Left ventricle myocardium inferior (tissue), 1 donor: ENCODE measurements at places on chromosomes 4 and X. TPM values are rescaled to one million over a fixed set of nuclear protein-coding genes. Genes with fewer than 3 reads are reported as not detected.

The SERTM2 gene
- total RNA-seq: not detected

The SLC6A8 gene
- total RNA-seq: 229 TPM

The IL2RG gene
- total RNA-seq: 0.99 TPM

The NCAPG gene
- total RNA-seq: 0.38 TPM

The PSAPL1 gene
- total RNA-seq: not detected

The CAPN6 gene
- not detected for total RNA-seq

The C4orf50 gene
- not detected for total RNA-seq

The GLUD2 gene
- 1.5 TPM for total RNA-seq

The FHDC1 gene
- 0.38 TPM for total RNA-seq

GRCh38 chrX:143642426-143642825 lies 6.5 kb upstream of the SLITRK4 start:
- DNase-seq: no peak

DNA sequence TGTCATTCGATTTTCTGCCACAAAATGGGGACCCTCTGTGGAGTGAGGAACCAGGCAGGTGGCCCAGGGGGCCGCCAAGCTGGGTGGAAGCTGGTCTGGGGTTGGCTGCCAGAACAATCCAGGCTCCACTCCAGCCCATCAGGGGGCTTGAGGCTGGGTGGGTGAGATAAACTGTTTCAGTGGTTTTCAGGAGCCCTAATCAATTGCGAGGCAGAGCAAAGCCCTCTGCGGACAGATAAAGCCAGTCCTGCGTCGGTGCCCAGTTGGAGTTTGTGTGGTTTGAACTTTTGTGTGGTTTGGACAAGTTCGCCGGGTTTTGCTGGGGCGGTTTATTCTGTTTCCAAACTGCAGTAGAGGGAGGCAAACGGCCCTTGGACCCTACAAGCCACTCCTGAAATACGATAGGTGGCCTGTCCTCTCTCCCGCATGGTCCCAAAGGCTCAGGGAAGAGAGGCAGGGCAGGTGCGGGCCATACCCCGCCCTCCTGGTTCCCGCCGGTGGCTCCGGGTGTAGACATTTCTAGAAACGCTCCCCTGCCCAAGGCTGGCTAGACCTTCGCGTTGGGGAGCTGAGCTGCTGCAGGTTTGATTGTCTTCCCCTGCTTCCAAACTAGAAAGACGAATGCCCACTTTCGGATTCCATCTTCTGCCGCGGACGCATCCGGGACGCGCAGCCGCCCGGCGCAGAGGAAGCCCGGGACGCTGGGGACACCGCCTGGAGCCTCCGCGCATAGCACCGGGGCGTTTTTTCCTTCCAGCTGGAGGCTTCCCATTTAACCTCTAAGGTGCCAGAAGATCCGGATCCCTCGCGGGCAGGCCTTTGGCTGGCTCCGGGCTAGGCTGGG lies 169.0 kb upstream of the BCOR start:
- DNase-seq: peak; percentile 68

DNA sequence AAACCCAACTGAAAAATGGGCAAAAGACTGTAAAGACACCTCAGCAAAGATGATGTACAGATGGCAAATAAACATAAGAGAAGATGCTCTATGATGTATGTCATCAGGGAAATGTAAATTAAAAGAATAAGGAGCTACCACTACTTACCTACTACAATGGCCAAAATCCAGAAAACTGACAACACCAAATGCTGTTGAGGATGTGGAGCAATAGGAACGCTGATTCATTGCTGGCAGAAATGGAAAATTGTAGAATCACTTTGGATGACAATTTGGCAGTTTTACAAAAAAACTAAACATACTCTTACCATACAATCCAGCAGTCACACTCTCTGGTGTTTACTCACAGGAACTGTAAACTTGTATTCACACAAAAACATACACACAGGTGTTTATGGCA lies 222.3 kb upstream of the LDB2 start:
- no peak for DNase-seq

DNA sequence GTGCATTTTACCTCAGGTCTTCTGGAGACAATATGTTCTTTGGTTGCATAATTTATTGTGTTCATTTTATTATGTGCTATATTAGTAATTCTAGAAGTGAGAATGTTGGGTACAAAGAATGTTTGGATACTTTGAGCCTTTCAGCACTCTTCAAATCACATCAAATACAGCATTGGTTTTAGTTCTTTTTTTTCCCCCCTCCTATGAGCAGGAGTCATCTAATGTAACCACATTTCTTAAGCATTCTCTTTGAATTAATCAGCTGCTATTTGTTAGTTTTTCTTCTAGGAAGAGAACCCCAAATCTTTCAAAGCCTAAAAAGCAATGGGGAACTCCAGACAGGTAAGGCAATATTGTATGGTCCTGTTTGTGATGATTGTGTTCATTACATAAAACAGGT lies 46.7 kb downstream of the ARL9 start:
- DNase-seq: no peak

DNA sequence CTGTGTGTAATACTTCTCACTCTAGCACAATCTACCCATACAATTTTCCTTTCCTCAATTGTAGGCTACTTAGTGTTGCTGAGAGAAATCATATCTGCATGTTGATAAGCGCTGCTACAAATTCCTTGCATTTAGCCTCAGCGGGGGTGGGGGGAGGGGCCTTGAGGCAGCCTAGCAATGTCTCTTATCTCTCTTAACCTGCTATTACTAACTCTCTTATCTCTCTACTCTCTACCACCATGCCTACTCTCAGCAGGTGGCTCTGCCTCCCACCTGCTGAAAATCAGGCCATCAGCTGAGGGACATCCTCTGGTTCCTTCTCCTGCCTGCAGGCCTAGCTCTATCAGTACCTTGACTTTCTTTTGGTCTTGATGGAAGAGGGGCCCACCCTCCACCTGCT lies 98.9 kb downstream of the GPR82 start:
- no peak for DNase-seq

- DNase-seq: no peak
Observed at GRCh38 chr4:85708468-85708867, 233.5 kb downstream of the ARHGAP24 start.

GRCh38 chrX:138492371-138492770 lies 219.1 kb downstream of the FGF13 start:
- DNase-seq: no peak

DNA sequence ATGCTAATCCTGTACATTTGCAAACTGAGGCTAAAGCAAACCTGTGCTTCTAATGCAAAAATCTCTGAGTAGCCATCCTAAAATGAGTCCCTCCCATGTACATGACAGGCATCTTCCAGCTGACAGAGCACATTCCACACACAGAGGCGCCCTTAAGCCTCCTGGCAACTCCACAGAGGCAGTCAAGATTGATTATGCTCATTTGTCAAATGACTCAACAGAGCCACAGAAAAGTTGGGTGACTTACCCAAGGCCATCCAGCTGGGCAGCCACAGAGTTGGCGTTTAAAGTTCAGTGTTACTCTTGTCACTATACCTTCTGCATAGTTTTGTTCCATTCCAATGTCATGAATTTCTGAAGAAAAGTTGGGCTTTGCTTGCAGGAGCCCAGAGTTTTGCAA lies 394.6 kb upstream of the FGF13 start:
- no peak for DNase-seq

- DNase-seq: no peak
Observed at GRCh38 chrX:46130247-46130646, 415.0 kb downstream of the ZNF674 start.

DNA sequence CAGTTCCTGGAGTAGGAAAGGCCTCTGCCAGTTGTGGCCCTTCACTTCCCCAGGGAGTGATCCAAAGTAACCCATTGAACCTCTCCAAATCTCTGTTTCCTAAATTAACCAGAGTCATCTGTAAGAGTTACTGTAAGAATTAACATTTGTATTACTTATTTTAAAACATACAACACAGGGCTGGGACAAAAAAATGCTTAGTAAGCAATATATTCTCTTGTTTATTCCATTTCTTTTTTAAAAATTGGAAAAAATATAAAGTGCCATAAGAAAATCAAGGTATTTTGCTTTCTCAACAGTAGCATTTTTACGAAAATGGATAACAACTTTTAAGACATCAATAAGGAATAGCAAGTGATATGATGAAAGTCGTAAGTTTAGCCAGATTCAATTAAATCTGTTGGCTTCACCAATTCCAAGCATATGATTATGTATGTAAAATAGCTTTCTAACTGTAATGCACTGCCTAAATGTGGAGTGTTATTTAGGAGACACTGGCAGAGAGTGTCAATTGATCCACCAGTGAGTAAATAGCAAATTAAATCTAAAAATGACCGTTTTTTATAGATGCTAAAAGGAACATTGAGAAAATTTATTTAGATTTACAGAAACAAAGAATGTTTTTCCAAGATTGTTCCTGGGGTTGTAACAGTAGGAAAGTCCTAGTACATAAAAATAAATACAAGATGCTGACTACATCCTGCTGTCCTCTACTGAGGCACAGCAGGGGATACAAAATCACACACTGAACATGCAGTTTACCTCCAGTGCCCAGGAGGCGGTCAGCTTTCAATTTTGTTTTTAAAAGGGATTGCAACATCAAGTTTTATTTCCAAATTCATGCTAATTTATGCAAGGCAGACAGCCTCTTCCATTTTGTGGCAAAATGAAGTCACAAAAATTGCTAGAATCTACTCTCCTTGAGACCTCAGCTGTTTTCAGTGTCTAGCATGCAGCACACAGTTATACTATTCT lies 53.7 kb downstream of the GPM6A start:
- DNase-seq: no peak

DNA sequence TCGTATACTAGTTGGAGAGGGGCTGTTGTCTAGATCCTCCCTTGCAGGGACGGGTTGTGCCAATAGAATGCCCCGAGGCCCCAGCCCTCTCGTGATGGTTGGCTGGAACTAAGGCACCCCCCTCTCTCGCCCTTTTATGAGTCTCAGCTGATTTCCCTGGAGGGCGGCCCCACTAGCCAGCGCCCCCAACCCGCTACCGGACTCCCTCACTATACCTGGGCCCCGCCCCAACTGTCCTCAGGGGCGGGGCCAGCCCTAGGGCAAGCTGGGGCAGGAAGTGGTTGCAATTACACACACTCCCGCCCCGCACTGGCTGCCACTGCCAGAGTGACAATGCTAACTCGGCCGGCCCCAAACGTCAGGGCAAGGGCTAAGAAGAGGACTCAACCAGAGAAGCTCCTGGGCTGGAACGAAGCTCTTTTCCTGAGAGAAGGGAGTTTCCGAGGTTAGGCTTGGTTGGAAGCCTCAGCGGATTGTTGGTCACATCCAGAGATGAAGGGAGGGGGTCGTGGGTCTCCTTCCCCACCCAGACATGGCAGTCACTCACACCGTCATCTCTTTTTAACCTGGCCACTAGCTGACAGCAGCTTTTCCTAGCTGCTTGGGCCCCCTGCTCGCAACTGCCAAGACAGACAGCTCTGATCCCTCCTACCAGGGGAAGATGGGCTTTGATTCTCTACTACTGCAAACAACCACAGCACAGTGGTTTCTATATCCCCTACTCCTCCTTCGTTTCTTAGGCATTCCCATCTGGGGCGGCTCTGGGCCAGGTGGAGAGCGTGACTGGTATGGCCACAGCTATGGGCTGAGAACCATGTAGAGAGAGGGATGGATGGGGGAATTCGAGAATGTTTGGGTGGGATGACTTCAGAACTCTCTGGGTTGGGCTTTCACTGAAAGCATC lies 21.0 kb upstream of the BCORL1 start:
- DNase-seq: peak; percentile 44

DNA sequence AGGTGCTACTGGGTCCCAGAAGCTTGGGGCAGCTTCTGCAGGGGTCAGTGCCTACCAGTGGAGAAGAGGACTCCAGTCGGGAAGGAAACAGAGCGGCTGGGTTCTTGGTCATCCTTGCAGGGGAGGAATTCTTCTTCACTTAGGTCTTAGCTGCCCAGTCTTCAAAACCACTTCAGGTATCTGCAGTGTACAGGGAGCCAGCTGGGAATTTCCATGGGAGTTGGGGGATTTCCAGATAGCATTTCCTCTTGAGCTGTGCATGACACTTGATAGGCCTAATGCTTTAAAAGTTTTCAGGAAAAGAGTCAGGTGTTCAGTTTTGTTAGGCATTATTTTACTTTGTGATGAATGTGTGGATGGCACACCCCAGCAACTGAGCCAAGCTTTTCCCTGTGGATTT lies 58.1 kb upstream of the ENPP6 start:
- no peak for DNase-seq

DNA sequence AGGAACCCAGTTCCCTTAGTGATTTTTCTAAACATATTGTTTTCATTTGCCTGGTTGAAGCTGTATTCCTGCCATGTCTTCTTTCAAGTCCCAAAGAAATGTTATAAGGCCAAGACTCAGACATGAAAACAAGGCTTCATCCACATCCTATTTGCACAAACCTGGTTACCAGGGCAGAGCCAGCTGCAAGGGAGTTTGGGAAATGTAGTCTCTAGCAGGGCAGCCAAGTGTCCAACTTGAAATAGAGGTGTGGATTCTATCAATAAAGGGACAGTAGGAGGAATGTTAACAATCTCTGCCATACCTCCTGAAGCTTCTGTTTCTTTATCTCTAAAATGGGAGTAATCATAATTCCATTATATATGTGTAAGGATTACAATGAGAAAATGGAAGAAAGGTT lies 56.6 kb downstream of the INTS12 start:
- no peak for DNase-seq

DNA sequence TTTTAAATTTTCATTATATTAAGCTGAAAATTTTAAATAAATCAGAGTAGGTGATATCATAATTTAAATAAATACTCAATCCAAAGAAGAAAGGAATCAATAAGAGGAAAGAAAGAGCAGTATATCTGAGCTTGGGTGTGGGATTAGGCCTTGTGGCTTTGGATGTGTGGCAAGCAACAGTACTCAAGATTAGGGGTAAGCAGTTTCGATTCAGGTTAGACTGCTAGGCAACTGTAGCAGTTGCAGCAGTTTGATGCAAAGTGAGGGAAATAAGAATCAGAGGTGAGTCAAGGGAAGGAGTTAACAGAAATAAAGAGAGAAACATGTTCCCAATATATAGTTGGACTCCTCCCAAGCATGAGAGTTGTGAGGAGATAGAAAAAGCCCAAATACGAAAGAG lies 599.6 kb upstream of the KLHL4 start:
- no peak for DNase-seq

- DNase-seq: no peak
Observed at GRCh38 chrX:78665342-78665741, 6.2 kb upstream of the RTL3 start.

- DNase-seq: no peak
Observed at GRCh38 chr4:98544818-98545414, 113.5 kb downstream of the TSPAN5 start.

DNA sequence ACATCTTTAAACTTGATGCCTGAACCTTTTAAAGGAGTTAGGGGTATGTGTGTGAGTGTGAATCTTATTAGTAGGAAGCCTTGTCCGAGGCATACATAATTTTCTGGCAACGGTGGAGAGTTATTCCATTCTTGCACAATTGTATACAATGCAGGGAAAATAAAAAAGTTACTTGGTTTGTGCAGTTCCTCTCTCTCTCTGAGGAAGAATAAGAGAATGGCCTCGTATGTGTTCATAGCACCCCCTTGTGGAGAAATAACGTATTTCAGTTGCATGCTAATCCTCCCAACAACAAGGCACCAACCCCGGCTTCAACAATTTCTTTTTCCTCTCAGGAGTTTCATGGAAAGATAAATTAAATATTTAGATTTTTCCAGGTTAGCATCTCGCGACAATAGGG lies 33.7 kb upstream of the FGF13 start:
- DNase-seq: no peak

DNA sequence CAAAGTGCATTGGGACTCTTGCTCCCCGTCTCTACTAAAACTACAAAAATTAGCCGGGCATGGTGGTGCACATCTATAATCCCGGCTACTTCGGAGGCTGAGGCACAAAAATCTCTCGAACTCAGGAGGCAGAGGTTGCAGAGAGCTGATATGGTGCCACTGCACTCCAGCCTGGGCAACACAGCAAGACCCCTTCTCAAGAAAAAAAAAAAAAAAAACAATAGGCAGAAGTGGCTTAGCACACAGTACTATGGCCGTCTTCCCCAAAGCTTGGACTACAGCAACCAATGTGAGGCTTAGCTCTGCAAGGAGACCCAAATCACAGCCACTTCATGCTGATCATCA lies 162.8 kb upstream of the PRDX4 start:
- no peak for DNase-seq
